ENCODE measurements at places on chromosomes 11 and 22. TPM values are rescaled to one million over a fixed set of nuclear protein-coding genes. Genes with fewer than 3 reads are reported as not detected.

Gene SLC25A1
- 47.2 TPM for total RNA-seq

Gene RAPSN
- total RNA-seq: not detected

Gene F2
- not detected for total RNA-seq

Gene SPI1
- 13.7 TPM for total RNA-seq

Gene TEX54
- total RNA-seq: not detected

Gene DNAJB7
- total RNA-seq: not detected

Measured in gastroesophageal sphincter (tissue), 4 donors.